SW480 (cell line): ENCODE measurements at places on chromosomes 4 and X.

GRCh38 chrX:12307961-12308360, 169.7 kb downstream of the FRMPD4 start:
- no peak for DNase-seq

DNA sequence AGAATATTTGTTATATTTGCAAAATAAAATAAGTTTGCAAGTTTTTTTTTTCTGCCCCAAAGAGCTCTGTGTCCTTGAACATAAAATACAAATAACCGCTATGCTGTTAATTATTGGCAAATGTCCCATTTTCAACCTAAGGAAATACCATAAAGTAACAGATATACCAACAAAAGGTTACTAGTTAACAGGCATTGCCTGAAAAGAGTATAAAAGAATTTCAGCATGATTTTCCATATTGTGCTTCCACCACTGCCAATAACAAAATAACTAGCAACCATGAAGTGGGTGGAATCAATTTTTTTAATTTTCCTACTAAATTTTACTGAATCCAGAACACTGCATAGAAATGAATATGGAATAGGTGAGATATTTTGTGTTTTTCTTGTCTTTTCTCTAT, at the start of gene AFP:
TSS of gene AFP (plus strand) at position 238 of the 400 bp plus-strand sequence. CDS start at position 280, 42 bp downstream.
- DNase-seq, result no peak

- no peak for DNase-seq
Observed at GRCh38 chr4:101983835-101984234, 193.3 kb downstream of the BANK1 start.

DNA sequence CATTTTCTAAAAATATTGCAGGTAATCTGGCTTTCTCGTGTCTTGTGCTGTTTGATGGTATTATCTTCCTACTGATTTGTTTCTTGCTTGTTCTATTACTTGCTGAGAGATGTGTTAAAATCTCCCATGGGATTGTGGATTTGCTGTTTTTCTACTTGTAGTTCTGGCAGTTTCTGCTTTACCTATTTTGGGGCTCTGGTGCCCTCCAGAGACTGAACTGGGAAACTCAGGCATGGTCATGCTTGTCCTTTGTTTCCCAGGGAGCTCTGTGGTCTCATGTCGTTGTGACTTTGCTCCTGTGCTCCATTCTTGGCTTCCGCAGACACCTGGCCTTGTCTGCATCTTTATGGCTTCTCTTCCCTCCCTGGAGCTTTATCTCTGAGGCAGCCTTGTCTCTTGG, 39.5 kb downstream of the NSD2 start:
- DNase-seq, result peak; percentile 30

DNA sequence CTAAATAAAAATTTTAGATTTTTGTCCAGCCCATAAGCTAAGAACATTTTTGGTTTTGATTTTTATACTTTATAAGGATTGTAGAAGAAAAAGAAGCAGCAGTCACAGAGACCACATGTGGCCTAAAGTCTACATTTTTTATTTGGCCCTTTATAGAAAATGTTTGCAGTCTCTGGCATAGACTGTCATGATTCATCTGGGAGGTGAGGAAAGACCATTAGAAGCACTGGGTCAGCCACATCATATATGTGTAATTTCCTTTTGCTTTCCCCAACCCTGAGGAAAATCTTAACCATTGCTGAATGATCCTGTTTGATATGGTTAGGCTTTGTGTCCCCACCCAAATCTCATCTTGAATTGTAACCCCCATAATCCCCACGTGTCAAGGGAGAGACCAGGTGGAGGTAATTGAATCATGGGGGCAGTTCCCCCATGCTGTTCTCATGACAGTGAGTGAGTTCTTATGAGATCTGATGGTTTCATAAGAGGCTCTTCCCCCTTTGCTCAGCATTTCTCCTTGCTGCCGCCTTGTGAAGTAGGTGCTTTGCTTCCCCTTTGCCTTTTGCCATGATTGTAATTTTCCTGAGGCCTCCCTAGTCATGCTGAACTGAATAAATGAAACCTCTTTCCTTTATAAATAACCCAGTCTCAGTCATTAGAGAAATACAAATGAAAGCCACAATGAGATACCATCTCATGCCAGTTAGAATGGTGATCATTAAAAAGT, 12.1 kb upstream of the COPS4 start:
- no peak for DNase-seq

GRCh38 chrX:50049228-50049627, 126.8 kb downstream of the CLCN5 start:
- DNase-seq, result no peak

- no peak for DNase-seq
Observed at GRCh38 chr4:17511051-17511450, 839 bp downstream of the QDPR start.

GRCh38 chrX:96861218-96861617, 22.5 kb upstream of the RPA4 start:
- no peak for DNase-seq

DNA sequence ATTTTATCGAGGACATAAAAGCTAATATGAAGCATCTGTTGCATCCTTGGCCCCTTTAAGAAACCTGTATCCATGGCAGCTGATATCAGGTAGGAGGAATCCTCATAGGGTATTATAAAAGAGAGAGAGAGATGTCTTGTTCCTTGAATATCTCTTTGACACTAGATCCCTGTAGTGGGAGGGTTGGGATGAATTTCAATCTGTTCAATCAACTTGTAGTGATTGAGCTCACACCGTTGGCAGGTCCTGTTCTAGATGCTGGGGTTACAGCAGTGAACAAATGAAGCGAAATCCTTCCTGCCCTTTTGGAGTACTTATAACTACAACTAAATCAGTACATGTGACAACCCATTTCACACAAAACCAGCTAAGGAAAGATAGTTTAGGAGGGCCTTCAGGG, 35.3 kb upstream of the GATB start:
- DNase-seq, result no peak

DNA sequence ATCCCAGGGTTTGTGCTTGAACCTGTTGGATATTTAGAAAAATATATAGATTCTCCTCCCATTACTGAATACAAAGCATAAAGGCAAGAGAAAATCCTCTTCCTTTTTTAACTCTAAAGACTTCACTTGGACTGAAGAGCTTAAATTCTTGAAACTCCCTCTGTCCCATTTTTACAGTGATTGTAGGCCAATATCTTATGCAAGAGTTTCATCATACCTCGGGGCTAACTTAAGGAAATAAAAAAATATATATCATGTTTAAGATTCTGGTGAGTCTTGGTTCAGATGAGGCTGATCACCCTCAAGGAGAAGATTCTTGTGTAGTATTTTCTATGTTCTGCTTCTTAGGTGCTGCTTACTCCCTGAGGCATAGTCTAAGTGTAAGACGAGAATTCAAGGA, 1449.6 kb downstream of the C4orf33 start:
- DNase-seq, result no peak

DNA sequence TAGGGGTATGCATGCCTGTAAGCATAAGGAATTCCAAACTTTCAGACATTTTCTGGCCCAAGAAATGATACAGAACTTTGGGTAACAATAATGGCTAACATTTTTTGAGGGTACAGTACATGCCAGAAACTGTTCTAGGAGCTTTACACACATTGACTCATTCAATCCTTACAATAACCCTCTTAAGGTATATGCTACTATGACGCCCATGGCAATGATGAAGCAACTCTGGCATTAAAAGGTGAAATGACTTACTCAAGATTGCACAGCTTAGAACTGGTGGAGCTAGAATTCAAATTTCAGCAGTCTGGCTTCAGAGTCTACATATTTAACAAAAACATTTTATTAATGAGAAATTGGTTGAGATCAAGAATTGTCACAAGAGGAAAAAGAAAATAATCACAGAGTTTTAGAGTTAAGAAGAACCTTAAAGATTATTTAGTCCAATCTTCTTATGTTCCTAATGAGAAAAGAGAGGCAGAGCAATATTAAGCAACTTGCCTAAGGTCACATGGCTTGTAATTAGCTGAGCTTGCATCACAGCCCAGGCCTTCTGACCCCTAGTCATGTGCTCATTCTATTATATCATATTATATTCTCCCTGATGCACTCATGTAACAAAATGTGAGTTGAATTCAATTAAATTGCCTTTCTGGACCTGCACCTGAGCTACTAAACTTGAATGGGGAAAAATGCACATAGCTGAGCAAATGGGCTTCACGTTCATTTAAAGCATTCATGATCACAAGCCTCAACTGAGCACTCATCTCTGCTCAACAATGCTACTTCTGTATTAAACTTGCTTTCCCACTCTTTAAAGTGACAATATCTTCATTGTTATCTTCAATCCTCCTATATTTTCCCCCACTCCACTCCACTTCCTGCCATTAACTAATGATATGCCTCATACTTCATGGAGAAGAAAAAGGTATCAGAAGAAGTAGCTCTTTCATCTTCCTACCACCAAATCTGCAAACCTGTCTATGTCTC, 73.2 kb downstream of the ENOX2 start:
- peak; percentile 1 for DNase-seq

DNA sequence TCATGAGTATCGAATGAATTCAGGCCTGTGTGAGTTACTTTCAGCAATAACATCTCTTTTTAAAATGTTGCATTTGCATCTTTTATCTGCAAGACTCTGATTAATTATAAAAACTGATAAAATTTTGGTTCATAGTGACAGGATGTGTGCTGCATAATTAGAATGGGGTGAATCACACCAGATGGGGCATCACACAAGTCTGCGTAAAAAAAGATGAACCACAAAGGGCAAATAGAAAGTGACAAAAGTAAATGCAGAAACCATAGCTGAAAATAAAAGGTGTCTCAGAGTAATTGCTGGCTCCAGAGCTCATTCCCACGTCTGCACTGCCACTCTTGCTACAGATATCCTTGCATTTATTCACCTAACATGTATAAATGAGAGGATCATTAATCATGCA, 131.1 kb downstream of the HS3ST1 start:
- no peak for DNase-seq

- DNase-seq, result no peak
Observed at GRCh38 chrX:11146411-11146810, 35.3 kb downstream of the HCCS start.

DNA sequence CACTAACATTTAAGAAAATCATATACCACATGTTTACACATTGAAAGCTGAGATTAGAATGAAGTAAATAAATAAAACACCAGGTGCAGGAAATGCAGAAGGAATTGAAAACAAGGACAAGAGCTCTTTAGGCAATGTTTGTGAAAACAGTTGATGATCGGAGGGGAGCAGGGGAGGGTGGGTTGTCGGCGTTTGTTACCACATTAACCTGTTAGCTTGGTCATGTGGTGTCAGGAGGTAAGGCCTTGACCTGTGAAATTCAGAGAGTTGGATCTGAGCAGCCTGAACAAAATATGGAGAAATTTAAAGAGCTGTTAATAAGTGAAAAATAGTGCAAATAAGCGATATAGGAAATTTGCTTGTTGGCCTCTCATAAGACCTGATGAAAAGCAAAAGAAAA, 759.9 kb downstream of the PDHA2 start:
- DNase-seq, result no peak

GRCh38 chr4:22653752-22654151, 39.0 kb upstream of the GBA3 start:
- DNase-seq, result no peak

DNA sequence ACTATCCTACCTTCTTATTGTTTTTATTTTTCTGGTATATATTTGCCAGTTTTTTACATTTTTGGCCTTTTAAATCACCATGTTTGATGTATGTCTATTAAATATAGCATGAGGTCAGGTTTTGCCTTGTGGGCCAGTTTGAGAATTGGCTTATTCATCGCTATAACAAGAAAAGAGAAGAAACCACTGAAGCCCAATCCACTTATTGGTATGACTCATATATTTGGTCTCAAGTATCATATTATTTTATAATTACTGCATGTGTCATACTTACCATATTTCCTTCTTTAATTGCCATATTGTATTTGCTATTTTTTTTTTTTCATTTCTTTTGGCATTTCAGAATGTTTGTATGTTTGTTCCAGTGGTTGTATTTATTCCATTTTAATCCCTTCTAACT, 99.3 kb downstream of the IRF2 start:
- peak; percentile 33 for DNase-seq

DNA sequence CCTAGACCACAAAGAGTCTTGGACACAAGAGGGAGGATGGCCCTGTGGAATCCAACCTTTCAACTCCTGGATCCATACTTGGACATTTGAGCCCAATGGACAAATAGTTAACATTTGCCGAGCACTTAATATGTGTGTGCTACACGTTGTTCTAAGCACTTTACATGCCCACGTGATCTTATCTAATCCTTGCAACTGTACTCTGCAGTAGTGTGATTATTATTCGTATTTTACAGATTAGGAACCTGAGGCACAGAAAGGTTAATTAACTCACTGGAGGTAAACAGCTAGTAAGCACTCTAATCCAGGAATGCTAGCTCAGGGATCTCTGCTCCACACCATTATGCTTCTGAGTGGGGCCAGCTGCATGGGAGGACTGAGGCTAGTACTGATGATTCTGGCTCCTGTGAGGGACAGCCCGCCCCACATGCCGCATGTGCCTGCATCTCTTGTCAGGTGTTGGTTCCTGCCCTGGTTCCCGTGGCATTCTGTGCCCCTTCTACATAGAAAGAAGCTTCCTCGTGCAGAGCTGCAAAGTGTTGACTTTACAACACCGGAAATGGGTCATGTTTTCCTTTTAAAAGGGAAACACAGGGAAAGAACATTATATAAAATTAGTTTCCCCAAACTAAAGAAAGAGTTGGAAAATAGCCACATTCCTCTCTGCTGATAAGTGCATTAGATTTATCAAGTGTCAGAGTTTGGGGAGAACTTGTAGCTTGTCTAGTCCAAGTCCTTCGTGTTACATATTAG, 34.8 kb downstream of the PLAC1 start:
- no peak for DNase-seq

DNA sequence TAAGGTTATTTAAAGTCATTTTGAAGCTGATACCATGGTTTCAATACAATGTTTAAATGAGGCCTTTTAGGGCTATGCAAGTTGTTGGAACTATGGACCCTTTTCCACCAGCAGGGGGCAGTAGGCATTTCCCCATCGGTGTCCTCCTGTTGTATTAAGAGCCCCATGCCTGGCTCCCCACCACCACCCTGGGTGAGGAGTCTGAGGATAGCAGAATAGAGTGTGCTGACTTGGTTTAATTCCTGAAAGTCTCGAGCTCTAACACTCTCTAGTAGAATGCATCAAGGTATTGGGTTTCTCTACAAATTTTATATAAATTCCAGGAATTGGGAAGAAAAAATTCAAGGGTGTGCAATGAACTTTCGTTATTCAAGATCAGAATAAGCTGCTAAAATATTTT, 234.8 kb upstream of the JADE1 start:
- peak; percentile 27 for DNase-seq

DNA sequence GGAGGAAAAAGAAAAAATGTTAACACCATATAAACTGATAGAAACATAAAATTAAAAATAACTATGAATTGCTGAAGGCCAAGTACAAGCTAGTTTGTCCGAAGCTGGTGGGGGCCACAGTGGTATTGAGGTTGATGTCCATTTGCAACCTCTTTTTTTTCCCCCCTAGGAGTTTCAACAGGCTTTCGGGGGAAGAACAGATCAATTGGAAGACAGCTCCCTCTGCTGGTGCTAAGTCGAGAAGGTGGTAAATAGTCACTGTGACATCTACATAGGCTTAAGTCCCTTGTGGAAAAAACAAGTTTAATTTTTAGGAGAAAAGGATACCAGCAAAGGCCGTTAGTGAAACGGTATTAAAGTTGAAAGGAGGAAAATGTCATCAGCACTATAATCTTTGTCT, 115.7 kb upstream of the ZXDA start:
- peak; percentile 40 for DNase-seq
